ENCODE measurements at places on chromosomes 7 and 10.

- DNase-seq: no peak
Observed at GRCh38 chr10:82472406-82473335, 597.7 kb downstream of the NRG3 start.

DNA sequence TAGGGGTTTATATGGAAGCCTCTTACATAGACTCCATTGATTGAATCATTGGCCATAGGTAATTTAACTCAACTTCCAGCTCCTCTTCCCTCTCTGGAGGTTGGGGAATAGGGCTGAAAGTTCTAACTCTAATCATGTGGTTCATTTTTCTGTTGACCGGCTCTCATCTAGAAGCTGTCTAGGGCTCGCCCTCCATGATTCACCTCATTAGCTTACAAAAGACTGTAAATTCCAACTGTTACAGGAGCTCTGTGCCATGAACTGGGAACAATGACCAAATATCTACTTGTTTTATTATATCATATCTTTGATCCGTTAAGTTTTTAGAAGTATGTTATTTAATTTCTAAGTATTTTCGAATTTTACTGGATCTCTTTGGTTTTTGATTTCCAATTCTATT, 263.0 kb downstream of the TCF7L2 start:
- no peak for DNase-seq

- DNase-seq: peak; percentile 12
Observed at GRCh38 chr7:102236592-102237287, 49.9 kb upstream of the SH2B2 start.

GRCh38 chr10:61941202-61941681, 39.7 kb downstream of the ARID5B start:
- DNase-seq: no peak

GRCh38 chr10:85864173-85864549, 502.4 kb downstream of the GRID1 start:
- no peak for DNase-seq

DNA sequence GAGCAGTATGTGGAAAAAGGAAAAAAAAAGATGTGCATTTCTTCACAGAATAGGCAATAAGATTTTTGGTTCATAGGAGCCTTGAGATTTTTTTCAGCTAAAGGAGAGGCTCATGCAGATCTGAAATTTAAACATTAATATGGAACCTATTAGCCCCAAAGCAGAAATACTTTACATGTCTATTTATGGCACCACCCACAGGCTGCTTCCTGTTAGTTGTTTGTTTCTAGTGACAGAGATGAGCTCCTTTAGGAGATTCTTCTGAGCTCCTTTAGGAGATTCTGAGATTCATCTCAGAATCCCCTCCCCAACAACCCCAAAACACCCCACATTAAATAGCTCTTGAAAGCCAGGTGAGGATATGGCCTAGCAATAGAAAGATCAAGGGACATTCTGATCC, 27.9 kb upstream of the HPS1 start:
- no peak for DNase-seq

- no peak for DNase-seq
Observed at GRCh38 chr7:148719753-148720152, 21.1 kb downstream of the CUL1 start.

- DNase-seq: no peak
Observed at GRCh38 chr10:78777466-78777865, 291.3 kb upstream of the ZMIZ1 start.

DNA sequence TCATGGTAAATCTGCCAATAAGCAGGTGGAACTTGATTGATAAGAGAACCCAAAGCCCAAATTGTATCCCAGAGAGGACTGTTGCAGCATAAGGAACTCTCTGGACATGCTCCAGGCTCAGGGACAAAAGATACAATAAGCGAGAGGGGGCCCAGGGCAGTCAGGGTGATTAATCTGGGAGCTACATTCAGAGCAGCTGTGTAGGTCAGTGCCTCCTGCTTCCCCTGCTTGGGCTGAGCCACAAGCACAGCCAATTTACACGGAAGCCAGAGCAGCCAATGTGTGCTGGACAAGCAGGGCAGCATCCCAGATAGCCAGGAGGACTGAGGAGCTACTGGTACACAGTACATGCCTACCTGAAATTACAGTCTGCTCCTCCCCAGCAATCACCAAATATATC, 24.2 kb downstream of the MYPN start:
- DNase-seq: no peak

DNA sequence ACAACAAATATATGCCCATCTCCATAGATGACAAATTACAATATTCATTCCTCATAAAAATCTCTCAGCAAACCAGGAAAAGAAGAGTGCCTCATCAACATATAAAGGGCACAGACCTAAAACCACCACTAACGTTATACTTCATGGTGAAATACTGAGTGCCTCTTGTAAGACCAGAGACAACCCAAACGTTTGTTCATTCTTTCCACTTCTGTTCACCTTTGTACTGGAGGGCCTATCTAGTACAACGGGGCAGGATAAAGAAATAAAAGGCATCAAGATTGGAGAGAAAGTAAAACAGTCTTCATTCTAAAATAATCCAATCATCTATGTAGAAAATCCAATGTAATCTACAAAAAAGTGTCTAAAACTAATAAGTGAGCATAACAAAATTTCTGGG, 79.1 kb downstream of the LARP4B start:
- no peak for DNase-seq

GRCh38 chr7:10684606-10685005, 289.1 kb upstream of the PHF14 start:
- DNase-seq: no peak

GRCh38 chr7:113071465-113071864, 15.2 kb downstream of the GPR85 start:
- no peak for DNase-seq

DNA sequence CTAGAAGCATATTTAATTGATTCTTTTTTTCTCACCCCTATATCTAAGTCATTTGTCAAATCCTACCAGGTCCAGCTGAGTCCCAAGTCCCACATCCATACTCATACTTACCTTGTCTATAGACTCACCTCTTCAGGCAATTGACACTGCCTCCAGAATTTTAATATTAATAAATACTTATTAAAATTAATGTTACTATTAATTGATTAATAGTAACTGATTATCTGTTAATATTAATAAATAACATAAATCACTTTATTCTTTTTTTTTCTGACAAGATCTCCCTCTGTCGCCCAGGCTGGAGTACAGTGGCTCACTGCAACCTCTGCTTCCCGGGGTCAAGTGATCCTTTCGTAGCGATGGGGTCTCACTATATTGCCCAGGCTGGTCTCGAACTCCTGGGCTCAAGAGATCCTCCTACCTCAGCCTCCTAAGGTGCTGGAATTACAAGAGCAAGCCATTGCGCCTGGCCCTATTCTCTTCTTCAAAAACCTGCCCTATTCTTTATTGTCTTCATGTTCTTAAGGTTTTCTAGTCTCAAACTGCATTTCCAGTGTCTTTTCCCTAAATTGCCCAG, 94.4 kb downstream of the ZNF277 start:
- no peak for DNase-seq

DNA sequence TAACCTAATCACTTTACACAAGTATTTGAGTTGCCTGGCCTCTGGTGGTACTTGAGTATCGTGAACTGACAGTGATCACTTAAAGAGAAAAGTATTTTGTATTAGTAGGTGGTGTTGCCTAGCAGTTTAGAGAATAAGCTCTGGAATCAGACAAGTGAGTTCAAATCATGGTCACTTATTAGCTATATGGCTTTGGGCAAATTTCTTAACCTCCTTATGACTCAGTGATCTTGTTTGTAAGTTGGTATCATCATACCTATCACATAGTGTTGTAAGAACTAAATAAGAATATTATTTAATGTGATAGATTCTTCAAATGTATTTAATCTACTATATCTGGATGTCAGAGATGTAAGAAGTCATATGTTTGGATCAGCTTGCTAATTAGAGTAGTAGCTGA, 163.8 kb downstream of the RNF133 start:
- no peak for DNase-seq

DNA sequence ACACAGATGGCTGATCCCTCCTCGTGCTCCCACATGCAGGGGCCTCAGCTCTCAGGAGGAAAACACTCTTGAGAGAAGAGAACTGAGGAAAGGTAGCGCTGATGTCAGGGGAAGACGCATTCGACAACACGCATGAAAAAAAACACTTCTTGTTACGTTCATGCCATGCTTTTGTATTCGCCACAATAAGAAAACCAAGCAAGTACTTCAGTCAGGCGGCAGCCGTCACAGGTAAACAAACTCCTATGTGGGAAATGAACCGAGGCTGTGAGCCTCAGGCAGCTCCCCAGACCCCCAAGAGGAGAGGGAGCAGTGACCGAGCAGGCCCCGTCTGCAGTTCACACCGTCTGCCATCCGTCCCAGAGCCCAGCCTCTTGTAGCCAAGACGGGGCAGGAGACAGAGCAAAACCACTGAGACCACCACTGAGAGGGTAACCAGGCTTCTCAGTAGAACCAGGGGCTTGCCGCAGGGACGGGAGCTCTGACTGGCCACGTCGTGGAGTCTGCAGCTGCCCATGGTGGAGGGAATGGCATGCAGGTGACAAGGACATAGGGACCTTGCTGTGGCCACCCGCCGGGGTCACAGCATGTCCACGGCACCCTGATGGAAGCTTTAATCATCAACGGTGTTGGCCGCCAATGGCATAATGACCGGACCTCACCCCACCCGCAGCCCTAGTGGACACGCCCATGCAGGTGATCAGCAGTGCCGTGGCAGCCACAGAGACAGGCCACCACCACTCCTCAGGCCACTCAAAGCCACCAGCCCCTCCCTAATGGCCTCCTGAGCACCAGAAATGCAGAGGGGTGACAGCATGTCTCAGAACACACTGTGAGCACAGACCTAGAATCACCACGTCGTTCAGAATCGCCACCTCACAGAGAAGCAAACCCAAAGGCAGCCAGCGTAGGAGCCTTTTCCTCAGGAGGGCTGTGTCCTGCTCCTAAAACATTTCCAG, 304.3 kb downstream of the PTPRN2 start:
- no peak for DNase-seq

DNA sequence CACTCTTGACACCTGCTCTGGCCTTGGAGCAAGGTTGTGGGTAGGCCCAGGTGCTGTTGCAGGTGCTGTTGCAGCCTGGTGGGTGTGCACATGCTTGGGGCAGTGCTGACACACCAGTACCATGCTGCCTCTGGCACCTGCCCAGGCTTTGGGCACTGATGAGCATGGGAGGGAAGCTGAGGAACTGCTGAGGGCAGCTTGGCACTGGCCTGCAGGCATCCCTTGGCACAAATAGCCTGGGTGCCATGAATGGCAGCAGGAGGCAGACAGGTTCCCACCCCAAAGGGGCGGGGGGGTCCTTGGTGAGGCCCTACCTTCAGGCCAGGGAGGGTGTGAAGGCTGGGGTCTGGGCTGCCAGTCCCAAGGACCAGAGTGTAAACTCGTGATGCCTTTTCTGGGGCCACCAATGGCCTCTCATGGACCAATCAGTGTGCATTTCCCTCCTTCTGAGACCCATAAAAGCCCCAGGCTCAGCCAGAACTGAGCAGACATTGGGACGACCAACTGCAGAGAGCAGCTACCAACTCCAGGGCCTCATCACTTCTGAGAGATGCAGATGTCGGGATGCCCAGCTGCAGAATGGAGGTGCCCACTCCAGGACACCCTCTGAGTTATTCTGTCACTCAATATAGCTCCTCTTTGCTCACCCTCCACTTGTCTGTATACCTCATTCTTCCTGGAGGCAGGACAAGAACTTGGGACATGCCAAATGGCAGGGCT, 547.4 kb downstream of the ZWINT start:
- DNase-seq: no peak

- no peak for DNase-seq
Observed at GRCh38 chr10:77482072-77482471, 155.5 kb downstream of the KCNMA1 start.

DNA sequence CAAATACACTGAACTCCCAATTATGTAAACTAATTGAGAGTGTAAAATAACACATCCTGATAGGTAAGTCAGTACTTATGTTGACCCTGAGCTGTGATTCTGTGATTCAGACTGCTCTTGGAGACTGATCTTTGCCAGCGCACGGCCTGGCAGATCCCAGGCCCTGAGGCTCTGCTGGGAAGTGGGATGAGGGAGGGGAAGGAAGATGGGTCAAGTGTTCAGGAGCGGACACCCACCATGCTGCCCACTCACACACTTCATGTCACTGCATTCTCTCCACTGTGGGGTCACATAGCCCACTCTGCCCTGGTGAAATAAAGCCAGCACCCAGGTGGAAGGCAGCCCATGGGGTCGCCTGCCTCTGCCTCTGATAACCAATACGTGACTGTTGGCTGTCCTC, 226.2 kb downstream of the TNS3 start:
- no peak for DNase-seq

DNA sequence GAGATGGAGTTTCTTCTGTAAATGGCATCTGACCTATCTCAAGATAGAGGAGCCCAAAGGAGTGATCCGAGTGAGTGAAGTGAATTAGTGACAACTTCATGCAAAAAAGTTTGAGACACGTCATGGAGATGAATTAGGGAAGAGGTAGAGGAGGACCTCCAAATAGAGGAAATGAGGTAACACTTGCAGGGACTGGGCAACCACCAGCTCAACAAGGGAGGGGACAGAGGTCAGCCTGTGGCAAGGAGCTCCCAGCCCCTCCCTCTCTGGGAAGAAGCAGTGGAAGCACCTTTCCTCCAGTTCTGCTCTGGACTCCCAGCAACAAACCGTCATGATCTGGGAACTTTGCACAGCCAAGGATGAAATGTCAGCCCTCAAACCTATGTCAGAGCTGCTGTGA, 83.5 kb upstream of the IKZF1 start:
- no peak for DNase-seq

DNA sequence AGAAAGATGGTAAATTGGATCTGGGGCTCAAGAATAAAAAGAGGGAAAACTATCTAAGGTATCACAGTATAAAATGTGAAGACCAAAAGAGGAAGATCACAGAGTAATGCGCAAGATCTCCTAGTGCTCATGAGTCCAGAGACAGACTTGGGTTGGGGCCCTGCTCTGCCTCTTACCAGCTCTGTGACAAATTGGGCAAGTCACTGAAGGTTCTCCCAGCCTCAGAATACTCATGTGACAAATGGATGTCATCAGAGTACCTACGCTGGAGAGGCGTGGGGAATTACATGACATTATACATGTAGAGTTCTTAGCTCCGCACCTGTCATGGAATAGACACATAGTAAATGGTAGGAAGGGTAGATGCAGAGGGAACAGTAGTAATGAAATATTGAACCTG, 124.4 kb downstream of the DOCK4 start:
- no peak for DNase-seq

DNA sequence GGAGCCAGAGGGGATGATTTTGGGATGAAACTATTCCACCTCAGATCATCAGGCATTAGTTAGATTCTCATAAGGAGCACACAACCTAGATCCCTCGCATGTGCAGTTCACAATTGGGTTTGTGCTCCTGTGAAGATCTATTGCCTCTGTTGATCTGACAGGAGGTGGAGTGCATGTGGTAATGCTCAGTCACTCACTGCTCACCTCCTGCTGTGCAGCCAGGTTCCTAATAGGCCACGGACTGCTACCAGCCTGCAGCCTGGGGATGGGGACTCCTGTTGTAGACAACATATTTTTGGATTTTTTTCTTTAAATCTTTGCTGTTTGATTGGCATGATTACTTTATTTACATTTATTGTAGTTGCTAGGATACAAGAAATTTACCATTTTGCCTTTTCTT, 765.0 kb downstream of the INHBA start:
- no peak for DNase-seq

- no peak for DNase-seq
Observed at GRCh38 chr7:14748461-14748860, 154.1 kb downstream of the DGKB start.

- no peak for DNase-seq
Observed at GRCh38 chr7:37440738-37441385, 7.8 kb downstream of the ELMO1 start.
